Stimulated activated CD4-positive, alpha-beta T cell treated with anti-CD3 and anti-CD28 coated beads, Interleukin-1b, Interleukin-23, amount 100 ng/mL, for 24 hours (primary cell): ENCODE measurements at places on chromosomes 2 and 18.

GRCh38 chr2:209495855-209496585 is 72.2 kb downstream of the MAP2 start:
- DNase-seq: no peak

DNA sequence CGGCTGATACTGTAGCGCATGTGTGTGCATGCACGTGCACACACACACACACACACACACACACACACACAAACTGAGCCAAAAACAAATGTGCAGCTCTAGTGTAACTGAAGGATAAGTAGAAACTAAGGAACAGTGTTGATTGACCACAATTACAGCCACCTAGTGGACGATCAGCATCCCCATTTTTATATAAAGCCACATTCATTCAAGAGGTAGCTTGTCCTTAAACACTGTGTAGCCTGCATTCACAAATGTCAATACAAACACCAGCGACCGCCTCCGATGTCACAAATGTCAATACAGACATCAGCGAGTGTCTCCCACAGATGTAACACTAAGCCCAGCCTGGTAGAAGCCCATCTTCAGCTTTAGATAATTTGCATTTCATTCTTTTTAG is 167.4 kb downstream of the PTGR3 start:
- no peak for DNase-seq

DNA sequence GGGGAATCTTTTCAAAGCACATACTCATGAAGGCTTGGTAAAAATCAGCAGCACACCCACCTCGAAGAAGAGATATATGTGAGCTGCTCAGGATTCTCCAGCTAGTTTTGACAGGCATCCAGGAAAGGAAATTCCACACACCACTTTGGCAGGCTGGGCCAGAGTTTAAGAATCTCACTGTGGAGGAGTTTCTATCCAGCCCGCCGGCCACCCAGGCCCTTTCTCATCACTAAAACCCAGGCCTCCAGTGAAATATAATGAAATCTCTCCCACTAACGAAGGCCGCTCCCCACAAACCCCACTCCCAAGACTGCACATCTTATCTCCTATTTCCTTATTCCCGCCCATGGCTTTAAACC is 202.0 kb downstream of the GLI2 start:
- no peak for DNase-seq

GRCh38 chr18:3074087-3074486 is 61.1 kb upstream of the LPIN2 start:
- DNase-seq: no peak

DNA sequence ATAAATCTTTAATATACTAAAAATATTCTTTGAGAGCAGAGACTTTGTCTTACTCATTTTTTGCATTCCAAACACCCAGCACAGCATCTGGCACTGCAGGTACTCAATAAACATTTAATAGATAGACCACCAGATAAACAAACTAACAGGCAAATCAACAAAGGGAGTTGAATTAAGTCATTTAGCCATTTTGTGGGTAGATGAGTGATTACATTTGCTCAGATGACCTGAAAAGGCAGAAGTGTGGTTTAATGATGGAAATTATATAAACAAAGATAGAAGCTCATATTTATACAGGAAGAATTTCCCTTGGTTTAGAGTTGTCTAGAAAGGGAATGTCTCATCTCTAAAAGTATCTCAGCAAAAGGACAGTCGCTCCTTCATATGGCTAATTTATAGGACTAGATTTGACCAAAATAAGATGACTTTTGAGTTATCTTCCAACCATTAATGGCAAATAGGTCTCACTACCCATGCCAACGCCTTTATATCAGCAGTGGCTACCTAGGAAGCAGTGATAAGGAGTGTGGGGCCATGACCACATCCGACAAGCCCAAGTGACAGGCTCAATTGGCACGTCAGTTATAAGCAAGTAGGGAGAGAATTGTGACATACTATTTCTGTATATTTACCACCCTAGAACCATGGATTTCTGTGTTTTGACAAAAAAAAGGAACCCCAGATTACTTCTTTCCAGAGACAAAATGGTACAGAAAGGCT is 173.5 kb downstream of the ATAD2B start:
- DNase-seq: no peak

- no peak for DNase-seq
Observed at GRCh38 chr2:11835403-11835802, 89.0 kb downstream of the LPIN1 start.

DNA sequence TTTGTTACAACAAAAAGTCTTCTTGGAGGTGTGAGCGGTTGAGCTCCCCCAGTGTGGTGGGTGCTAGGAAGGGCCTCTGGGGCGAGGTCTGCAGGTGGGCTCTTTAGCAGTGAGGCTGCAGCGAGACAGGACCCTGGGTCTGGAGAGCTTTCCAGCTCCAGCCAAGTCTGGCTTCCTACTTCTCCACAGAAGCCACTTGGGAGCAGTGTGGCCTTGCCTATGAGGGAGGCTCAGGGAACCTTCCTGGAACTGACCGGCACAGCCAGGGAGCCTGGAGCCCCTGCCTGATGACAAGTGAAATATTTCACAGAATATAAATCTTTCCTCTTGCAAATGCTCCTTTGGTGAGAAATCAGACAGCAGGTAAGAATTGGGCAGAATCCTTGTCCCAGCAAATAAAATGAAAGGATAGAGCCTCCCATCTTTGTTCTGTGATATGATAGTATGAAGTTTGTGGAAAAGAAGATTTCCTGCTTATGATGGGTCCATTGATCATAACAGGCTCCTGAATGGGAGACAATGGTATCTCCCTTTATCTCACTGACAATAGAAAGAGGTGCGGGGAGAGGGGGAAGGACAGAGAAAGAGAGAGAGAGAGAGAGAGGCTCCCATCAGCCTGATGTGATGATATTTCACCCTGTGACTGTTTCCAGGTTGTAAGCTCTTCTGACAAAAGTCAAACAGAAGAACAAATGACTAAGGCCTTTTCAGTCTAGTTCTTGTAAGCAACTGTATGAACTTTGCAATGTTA is 289.8 kb upstream of the SPRED2 start:
- no peak for DNase-seq

DNA sequence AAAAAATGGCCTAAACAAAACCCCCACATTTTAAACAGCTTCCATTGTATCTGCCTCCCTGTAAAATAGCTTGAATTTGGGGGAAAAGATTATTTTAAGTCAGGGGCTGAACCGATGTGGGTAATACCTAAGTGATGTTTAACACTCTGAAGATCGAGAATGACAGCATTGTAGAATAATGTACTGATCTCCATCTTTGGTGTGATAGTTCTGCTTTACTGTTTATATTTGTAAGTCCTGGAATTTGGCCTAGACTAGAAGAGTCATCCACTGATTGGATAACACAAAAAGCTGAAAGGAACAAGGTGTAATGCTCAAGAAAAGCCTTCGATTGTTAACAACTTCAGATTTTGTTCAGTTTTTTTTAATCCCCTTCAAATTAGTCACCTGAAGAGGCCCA is 53.8 kb upstream of the CCDC68 start:
- DNase-seq: no peak

DNA sequence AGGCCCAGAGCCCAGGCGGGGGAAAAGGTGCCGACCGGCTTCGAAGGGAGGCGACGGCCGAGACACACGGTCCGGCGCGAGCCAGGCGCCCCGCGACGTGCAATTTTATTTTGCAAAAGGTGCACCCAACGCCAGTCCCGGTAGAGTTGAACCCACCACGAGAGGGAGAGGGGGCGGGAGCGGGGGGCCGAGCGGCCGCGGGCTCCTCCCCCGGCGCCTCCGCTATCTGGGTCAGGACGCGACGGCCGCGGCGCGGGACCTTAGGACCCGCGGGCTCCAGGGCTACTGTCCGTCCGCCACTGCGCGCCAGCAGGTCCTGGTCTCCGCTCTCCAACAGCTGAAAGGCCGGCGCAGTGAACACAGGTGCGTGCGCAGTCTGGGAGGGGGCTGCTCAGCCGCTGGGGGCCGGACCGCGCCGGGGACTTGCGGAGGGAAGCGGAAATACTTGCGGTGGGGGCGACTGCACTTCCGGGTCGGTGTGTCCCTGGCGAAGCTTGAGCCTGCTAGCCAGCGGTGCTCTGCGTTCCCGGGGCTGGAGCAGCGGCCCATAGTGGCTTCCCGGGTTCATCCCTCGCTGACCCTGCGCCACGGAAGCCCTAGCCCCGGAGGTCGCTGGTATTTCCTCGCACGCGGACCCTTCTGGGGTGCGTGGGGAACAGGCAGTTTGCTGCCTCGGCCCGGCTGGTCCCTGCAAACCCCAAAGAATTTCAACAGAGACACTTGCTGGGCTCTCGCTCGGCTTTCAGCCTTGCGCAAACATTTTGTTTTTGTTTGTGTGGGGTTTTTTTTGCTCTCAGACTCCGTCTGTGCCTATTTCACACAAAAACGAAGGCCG is at the start of gene RMDN2:
TSS of gene RMDN2 (plus strand) at position 225 of the 835 bp plus-strand sequence. CDS start 3,991 bp downstream, outside the sequence.
- DNase-seq: peak; percentile 53

DNA sequence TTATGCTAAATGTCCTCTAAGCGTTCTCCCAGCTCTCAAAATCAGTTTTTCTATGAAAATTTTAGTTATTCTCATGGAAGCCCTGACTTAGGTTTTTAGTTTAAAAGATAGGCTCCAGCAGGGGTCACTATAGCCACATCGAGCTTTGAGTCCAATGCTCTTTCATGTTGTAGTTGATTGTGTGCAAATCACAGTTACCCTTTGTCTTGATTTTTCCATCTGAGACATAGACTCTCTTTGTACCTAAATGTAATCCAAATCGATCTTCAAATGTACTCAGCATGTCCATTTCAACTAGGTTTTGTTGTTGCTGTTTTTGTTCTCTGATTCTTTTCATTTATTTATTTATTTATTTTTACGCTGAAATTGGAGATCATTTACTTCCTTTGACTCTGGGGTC is 26.4 kb upstream of the MSTN start:
- peak; percentile 4 for DNase-seq

GRCh38 chr2:106109675-106110424 is 84.3 kb downstream of the UXS1 start:
- DNase-seq: no peak

GRCh38 chr2:46517485-46517884 is 38.1 kb downstream of the TMEM247 start:
- DNase-seq: no peak

GRCh38 chr2:64609942-64610281 is 43.8 kb downstream of the SERTAD2 start:
- DNase-seq: no peak

DNA sequence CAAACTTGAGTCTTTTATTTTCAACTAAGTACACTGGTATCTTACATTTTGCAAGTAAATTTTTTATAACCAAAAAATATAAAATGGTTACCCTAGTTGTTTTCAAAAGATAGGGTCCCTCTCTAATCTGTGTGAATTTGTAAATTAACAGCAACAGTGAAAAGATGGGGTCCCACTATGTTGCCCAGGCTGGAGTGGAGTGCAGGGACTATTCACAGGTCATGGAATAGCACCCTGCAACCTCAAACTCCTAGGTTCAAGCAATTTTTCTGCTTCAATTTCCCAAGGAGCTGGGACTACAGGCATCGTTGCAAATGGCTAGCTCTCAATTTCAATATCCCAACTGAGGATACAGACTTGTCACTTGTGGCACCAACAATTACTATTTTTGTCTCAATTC is 12.1 kb downstream of the CCT4 start:
- DNase-seq: no peak

GRCh38 chr2:33287507-33288005 is 188.9 kb upstream of the RASGRP3 start:
- DNase-seq: no peak

DNA sequence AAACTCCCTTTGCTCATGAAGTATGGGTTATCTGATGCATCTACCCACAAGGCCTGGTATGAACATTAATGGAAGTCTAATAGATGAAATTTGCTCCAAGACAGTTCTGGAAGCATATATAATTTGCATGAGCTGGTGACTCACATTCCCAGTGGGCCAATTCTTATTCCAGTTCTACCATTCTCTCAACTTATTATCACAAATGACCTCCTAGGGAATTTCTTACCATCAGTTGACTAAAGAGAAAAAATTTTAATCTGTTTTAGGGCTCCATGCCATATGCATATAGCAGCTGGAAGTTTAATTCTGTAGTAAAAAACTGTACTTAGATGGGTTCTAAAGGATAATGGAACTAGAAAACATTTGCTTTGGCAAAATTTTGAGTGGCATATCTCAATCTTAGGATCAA is 165.2 kb upstream of the COL3A1 start:
- DNase-seq: no peak

GRCh38 chr2:65491381-65491905 is 59.0 kb upstream of the SPRED2 start:
- DNase-seq: no peak

- DNase-seq: no peak
Observed at GRCh38 chr2:218067523-218067922, 1.5 kb upstream of the RUFY4 start.

DNA sequence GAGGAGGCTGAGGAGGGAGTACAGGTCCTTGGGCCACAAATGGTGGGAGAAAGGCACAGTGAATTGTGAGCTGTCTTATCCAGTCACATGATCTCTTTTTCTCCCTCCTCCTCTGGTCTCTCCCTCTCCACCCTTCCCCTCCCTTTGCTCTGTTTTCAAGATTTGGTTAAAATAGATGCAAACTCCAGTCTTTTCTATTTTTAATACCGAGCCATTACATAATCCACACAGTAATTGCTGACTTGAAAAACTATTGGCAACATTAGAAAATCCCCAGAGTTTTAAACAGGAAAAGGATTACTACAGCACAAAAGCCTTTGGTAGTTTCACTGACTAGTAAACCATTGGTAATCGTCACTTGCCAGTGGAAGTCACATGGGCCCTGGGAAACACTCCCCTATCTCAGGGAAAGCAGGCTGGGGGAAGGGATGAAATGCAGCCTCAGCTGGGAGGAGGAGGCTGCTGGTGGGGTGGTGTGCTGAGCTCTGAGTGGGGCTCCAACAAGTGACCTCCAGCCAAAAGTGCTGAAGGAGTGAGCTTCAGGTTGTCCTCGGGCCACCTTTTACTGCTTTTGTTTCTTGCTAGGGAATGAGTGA is 57.4 kb upstream of the PCBP1 start:
- DNase-seq: no peak

DNA sequence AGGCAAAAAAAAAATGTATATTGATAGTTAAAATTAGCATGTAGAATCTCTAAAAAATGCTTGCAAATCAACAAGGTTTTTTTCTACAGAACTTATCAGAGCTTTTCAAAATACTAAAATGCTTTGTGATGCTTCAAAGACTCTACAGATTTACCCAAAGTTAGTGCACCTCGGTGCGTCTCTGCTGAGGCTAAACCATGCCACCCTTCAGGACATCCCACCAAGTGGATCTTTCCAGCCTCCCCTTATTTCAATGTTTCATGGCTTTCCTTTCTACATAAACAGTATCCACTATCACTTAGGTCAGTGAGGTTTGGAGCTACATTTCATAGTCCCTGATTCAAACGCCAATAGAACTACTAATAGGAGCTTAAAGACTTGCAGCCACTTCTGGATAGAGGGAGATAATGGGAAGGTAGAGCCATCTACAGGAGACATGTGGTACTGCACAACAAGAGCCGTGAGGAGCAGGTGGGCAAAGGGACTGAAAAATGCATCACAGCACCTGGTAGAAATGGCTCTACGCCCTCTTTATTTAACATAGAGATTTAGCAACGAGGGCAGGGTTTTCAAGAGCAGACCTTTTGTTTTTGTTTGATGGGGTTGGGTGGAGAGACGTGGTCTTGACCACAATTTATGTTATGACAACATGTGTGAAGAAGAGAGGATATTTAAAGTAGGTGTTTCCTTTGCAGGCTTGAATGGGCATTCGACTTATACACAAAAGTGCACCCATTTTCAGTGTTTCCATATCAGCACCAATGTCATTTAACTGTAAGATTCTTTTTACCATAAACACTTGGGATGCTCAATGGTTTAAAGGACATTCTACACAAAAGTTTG is 56.1 kb upstream of the SLC35G4 start:
- peak; percentile 2 for DNase-seq
